Glomerular endothelial cell (primary cell): ENCODE measurements at places on chromosomes 4 and X. TPM values are rescaled to one million over a fixed set of nuclear protein-coding genes. Genes with fewer than 3 reads are reported as not detected.

Gene SSX4
- not detected in 2 replicates for total RNA-seq

Gene DCAF12L1
- 0.18 and 0.44 TPM in 2 replicates for total RNA-seq

DNA sequence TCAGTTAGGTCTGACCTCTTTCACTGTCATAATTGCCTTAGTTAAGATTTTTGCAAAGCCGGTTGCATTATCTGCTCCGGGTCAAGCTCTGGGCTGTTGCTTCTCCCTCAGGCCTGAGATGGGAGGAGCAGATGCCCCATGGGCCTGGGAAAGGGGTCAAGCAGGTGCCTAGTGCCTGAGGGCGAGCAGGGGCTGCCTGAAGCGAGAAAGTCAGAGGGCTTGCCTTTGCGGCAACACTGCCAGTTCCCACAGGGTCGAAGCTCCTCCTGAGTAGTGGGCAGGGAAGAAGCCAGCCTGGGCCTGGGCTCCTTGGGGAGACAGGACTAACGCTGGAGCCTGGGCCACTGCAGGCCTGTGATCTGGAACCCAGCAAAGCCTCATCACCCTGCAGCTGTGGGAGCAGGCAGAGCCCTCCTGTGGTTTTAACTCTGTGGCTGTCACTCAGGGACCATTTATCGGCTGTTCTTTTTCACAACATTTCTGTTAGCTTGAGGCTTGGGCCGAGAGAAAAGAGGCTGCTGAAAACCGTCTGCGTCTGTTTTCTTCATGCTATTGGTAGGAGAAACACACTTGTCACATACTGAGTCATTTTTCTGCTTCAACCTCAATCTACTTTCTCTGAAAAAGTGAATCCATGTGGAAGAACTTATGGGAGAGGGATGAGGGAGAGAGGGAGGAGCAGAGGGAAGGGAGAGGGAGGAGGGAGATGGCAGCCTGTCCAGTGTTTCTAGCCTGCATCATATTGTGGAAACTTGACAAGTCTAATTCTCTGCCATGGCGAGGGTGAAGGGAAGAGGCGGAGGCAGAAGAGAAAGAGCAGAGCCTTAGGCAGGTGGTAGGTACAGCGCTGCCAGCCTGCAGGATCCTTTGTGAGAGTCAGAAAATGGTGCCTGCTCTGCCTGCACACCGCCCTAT is 68.4 kb downstream of the RHOH start:
- DNase-seq, result no peak

Gene POU3F4
- total RNA-seq, result not detected in 2 replicates

Gene SULT1B1
- total RNA-seq, result 0.24 and 1.1 TPM in 2 replicates

GRCh38 chr4:135277068-135277979 is 1075.7 kb upstream of the PABPC4L start:
- DNase-seq, result no peak

Gene NAA10
- total RNA-seq, result 144 and 194 TPM in 2 replicates

Gene ARMCX4
- 5.8 and 7.2 TPM in 2 replicates for total RNA-seq

DNA sequence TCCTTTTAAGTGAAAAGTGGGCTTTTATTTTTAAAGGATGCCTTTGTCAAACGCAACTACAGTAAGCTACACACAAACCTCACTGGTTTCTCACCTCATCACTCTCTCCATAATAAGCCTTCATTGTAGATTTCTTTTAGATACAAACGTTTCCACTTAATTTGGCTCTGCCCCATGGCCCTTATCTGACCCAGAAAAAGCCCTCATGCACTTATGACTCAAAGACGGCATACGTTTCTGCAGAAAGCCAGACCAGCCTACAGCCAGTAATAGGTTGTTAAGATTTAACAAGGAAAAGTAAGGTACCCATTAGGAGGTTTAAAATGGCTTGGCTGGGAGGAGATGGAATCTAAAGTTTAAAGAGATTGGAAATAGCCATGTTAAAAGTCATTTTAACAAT is 914.6 kb upstream of the INTU start:
- no peak for DNase-seq

GRCh38 chrX:132433551-132433950 is 55.3 kb downstream of the MBNL3 start:
- DNase-seq, result no peak

- no peak for DNase-seq
Observed at GRCh38 chr4:7325541-7325940, 109.2 kb downstream of the PSAPL1 start.

Gene TMPRSS11A
- not detected in 2 replicates for total RNA-seq

DNA sequence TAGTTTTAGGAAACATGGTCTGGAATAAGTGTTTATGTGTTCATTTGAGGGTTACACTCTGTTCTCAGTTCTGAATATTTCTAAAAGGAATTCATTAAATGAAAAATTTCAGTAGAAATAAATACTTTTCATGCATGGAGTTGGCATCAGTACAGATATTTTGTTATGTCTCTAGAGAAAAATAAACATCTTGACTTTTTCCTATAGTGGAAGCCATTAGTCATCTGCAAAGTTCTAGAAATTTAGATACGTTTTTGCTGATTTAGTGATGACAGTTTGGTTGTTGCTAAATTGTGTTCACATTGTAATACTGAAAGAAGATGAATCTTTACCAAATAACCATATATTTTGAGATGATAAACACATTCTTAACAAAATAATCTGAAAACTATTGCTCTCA is 268.2 kb upstream of the TEX13A start:
- DNase-seq, result no peak

Gene ATOH1
- total RNA-seq, result not detected in 2 replicates
